ENCODE measurements at places on chromosomes 7 and 10. TPM values are rescaled to one million over a fixed set of nuclear protein-coding genes. Genes with fewer than 3 reads are reported as not detected.

Gene TAF3
- 3.6 TPM for total RNA-seq

Gene VENTX
- not detected for total RNA-seq

Gene CTTNBP2
- total RNA-seq: 0.15 TPM

Gene SPRN
- 0.75 TPM for total RNA-seq

Gene OR6V1
- not detected for total RNA-seq

Gene ZNF727
- total RNA-seq: 0.20 TPM

Gene AKR1C1
- 475 TPM for total RNA-seq

Gene AS3MT
- total RNA-seq: not detected

Gene OR2A42
- not detected for total RNA-seq

Gene TMEM213
- total RNA-seq: not detected

Gene TMEM248
- total RNA-seq: 72.0 TPM

Gene CCDC136
- total RNA-seq: 0.62 TPM

Gene LIPN
- total RNA-seq: not detected

Gene PLXDC2
- total RNA-seq: 7.5 TPM

Gene PNLIPRP1
- not detected for total RNA-seq

Gene GPR37
- total RNA-seq: 0.10 TPM

Gene EGFR
- total RNA-seq: 40.8 TPM

Gene NPY4R2
- not detected for total RNA-seq

Gene GFRA1
- 0.68 TPM for total RNA-seq

Gene MAGI2
- 2.3 TPM for total RNA-seq

Gene FZD8
- 2.4 TPM for total RNA-seq

Gene PLEKHS1
- total RNA-seq: not detected

Gene CPA1
- not detected for total RNA-seq

Gene HDAC9
- 1.1 TPM for total RNA-seq

Gene MYH16
- not detected for total RNA-seq

Gene ITPRID1
- total RNA-seq: not detected

Gene OPN1SW
- total RNA-seq: not detected

Gene GPER1
- 7.6 TPM for total RNA-seq

Gene CHN2
- 0.93 TPM for total RNA-seq

Gene CNNM1
- total RNA-seq: 0.05 TPM

Gene GIMAP4
- 0.54 TPM for total RNA-seq

Gene MRLN
- not detected for total RNA-seq

Gene OR2A5
- total RNA-seq: not detected

Gene NCF1
- total RNA-seq: not detected

Gene POR
- 89.7 TPM for total RNA-seq

Gene AGR3
- not detected for total RNA-seq

Gene CUBN
- total RNA-seq: 1.4 TPM

Gene FAM53B
- 13.9 TPM for total RNA-seq

Gene ATOH7
- total RNA-seq: not detected

Gene HOXA2
- total RNA-seq: not detected

Gene SGMS1
- total RNA-seq: 32.6 TPM

Gene MOGAT3
- not detected for total RNA-seq
